H7 (cell line): ENCODE measurements at places on chromosomes 5 and 9.

- peak; percentile 7 for DNase-seq
Observed at GRCh38 chr9:18208166-18209059, 265.5 kb upstream of the ADAMTSL1 start.

- DNase-seq, result no peak
Observed at GRCh38 chr9:129432297-129433154, 188.4 kb downstream of the C9orf50 start.

DNA sequence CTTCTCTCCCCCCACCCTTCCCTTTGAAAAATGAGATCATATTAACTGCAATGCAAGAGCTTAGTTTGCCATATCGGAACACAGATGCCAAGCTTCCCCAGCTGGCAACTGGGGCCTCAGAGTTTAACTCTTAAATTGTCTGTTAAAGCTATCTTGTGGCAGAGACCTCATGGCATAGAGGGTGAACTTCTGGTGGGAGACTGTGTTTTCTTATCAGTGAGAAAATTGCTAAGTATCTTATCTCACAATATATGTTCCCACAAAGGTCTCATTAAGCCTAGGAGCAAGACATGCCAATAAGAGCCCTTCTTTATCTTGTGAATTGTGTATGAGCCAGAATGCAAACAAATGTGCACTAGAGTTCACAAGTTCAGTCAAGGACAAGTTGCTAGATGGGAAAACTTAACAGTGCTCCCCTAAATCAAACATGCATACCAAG lies 12.3 kb downstream of the NFIB start:
- DNase-seq, result no peak

DNA sequence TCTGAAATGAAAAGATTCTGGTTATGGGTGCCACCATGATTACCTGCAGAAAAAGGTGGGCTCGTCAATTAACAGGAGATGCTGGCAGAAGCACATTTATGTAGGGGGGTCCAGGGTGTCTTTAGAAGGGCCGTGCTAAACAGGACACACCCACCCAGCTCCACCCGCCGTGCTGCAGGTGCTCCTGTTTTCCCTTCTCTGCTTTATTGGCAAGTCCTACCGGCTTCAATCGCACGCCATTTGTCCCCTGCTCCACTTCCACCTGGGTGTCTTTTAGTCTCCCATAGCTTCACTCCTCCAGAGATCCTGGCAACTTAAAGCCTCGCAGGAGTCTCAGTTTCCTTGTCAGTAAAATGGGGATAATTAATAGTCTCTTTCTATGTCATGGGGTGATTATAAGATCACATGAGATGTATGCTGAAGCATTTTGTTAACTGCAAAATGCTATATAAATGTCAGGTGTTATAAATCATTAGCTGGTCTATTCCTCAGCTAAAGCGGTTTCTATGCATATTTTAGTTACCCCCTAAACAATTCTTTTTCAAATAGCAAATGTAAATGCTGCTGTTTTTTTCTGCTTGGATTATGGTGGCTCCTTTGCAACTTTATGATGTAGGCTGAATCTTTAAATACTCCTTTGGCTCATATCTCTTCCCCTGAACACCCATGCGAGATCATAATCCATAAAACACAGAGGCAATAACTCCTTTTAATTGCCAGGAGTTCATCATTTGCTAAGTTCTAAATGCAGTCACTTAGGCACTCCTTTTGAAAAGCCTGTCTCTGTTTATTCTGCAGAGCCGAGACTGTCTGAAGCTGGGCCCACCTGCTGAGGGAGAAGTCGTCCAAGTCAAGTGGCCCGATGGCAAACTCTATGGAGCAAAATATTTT lies 406.9 kb downstream of the KDM4C start:
- no peak for DNase-seq

DNA sequence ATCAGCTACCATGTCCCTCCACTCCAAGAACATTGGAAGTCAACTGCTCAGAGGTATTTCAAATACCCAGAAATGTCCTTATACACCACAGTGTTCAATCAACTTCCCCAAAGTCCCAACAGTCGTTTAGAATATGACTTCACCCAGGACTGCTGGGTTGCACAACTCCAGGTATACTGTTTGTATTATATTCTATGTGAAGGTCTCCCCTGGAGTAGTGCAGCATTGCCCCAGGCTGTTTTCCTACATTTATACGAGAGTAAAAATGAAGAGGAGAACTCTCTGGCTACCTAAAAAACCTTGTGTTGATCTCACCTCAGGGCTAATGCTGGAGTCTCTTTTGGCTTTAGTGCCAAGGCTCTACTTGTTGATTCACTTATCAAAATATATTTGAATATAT lies 183.6 kb upstream of the MAP3K1 start:
- no peak for DNase-seq

GRCh38 chr9:36566813-36567221 lies 5.9 kb upstream of the MELK start:
- no peak for DNase-seq
